ENCODE measurements at places on chromosomes 5 and 9.

- no peak for DNase-seq
Measured at GRCh38 chr9:122827761-122828093, 661 bp downstream of the PDCL start.

GRCh38 chr9:88523056-88523455 is 11.9 kb upstream of the NXNL2 start:
- DNase-seq, result no peak

- no peak for DNase-seq
Measured at GRCh38 chr9:11537566-11537965, 924.8 kb upstream of the PTPRD start.

DNA sequence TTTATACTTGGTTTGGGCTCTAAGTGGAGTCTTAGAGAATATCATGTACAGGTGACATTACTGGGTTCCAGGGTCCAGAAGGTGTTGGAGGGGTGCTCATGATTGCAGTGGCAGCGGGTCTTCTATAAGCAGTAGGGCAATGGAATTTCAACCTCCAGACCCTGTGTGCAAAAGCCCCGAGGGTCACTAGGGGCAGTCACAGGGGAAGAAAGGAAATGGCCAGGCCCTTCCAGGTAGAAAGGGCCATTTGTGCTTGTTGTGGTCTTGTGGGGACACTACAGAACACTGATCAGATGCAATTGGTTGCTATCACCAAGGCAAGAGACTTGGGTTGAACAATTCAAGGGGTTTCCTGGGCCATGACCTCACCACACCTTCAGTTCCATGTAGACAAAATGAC is 283.4 kb downstream of the GADD45G start:
- DNase-seq, result no peak

DNA sequence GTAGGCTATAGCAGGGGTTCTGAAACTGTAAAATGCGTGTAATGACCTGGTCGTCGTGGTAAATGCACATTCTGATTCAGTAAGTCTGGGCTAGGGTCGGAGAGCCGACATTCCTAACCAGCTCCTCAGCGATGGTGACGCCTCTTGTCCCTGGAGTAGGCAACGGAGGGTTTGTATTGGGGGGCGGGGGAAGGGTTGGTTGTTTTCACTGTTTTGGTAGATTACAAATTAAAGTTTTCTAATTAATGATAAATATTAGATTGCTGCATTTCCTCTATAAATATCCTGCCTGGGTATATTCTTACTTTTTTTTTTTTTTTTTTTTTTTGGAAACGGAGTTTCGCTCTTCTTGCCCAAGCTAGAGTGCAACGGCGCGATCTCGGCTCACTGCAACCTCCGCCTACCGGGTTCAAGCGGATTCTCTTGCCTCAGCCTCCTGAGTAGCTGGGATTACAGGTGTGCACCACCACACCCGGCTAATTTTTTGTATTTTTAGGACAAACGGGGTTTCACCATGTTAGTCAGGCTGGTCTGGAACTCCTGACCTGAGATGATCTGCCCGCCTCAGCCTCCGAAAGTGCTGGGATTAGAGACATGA is 566 bp upstream of the ALDH7A1 start:
- DNase-seq, result no peak

DNA sequence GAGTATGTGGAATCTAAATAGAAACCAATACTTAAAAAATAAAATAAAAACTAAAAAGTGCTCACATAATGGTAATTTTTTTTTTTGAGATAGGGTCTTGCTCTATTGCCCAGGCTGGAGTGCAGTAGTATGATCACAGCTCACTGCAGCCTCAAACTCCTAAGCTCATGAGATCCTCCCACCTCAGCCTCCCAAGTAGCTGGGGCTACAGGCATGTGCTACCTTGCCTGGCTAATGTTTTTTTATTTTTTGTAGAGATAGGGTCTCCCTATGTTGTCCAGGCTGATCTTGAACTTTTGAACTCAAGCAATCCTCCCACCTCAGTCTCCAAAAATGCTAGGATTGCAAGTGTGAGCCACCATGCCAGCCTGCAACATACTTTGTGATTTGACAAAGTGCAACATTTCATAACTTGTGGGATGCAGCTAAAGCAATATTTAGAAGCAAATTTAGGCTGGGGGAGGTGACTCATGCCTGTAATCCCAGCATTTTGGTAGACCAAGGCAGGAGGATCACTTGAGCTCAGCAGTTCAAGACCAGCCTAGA is 18.4 kb downstream of the AP3B1 start:
- DNase-seq, result no peak

DNA sequence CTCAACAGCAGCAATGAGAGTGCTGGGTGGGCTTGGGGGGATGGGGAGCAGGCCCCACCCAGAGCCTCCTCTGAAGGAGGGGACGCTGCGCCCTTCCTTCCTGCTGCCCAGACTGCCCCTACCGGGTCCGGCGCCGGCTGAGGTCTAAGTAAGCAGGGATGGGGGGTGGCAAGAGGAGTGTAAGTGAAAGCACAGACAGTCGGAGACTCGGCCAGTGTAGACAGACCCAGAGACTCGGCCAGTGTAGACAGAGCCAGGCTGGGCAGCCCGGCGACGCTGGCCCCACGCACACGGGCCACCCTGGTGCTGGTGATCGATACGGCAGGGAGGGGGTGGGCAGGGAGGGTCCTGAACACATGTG is 7.4 kb upstream of the ENTPD8 start:
- DNase-seq, result no peak

GRCh38 chr5:32089146-32090000 is 84.7 kb downstream of the GOLPH3 start:
- no peak for DNase-seq

DNA sequence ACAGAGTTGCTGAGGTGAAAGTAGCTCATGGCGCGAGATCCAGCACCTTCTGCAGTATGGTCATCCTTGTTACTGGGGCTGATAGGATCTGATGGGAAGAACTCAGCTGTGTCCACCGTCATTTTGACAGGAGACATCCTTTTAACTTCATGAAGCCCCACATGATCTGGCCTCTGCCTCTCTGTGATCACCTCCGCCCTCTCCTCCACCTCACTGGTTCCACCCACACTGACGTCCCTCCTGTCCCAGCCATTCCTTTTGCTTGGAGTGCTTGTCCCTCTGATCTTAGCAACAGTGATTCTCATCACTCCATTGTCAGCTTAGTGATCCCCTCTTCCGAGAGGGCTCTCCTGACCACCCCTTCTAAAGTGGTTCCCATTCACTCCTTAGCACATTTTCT is 25.8 kb downstream of the NEUROG1 start:
- no peak for DNase-seq

DNA sequence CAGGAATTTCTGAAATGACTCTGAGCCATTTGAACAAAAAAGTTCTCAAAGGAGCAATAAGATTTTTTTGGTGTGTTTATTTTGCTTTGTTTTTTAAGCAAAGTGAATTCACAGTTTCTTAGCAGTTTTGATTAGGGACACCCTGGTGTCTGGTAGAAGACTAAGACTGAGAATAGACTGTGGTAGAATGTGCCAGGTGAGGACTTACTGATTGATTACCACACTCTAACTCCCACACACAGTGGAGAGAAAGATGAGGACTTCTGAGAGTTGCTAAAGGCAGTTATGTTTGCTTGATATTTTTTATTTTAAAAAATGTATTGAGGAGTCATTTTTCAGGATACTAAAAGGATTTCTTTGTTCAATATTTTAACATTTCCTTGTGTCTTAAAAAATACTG is 175.1 kb downstream of the CD180 start:
- DNase-seq, result no peak

GRCh38 chr9:27303219-27303618 is 6.3 kb upstream of the EQTN start:
- DNase-seq, result no peak

GRCh38 chr5:96048763-96049162 is 87.1 kb upstream of the ELL2 start:
- no peak for DNase-seq

DNA sequence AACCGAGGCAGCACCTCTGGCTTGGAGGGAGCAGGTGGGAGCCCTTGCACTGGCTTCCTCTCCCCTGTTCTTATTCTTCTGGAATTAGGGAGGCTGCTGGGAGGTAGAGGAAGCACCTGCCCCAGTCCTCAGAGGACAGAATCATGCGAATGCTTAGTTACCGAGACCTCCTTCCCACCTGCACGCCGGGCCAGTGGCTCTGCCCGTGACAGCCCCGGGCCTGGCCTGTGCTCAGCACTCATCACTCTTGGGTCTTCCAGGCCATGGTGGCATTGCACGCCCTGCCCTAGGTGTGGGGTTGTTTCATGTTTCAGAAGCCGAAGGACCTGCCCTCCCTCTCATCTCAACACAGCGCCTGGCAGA is 45.3 kb upstream of the NKD2 start:
- DNase-seq, result no peak

DNA sequence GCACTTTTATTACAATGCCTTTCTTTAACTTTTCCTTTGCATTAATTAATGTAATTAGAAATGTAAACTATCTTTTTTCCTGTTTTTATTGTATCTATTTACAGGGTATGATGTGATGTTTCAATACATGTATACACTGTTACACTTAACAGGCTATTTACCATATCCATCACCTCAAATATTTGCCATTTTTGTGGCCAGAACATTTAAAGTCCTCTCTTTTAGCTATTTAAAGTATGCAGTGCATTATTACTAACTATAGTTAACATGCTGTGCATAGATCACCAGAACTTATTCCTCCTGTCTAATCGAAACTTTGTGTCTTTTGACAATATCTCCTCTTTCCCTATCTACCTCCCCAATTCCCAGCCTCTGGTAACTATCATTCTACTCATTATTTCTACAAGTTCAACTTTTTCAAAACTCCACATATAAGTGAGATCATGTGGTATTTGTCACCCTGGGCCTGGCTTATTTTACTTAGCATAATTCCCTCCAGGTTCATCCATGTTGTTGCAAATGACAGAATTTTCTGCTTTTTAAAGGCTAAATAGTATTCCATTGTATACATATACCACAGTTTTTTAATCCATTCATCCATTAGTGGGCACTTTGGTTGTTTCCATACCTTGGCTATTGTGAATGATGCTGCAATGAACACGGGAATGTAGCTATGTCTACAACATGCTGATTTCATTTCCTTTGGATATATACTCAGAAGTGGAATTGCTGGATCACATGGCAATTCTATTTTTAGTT is 32.8 kb downstream of the OR2K2 start:
- DNase-seq, result no peak

DNA sequence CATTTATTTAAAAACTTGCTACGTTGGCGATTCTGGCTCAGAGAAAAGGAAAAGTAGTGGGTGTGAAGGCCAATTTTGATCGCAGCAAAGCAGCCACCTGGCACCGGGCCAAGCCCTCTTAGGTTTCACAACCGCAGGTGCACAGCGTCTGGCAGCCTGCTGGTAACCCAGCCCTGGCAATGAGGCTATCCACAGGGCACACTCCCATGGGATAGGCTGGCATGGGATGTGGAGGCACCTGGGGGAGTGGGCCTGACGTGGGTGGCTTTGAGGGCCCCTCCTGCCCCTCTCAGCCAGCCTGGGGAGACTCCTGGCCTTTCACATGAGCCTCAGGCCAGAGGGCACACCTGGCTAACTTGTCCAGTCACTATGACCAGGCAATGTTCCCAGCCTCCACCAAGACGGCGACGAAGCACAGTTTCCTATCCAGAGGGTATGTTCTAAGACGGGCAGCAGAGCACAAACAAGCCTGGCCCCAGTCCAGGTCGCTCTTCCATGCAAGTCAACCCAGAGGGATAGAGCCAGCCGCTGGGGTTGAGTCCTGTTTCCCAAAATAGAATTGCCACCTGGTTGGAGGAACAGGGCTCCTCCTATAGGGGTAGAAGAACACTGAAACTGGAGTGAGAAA is 19.0 kb downstream of the CMBL start:
- DNase-seq, result no peak

- DNase-seq, result no peak
Measured at GRCh38 chr5:65809817-65810531, 88.0 kb downstream of the NLN start.

GRCh38 chr5:112757468-112758208 is 20.0 kb downstream of the APC start:
- no peak for DNase-seq

GRCh38 chr9:22279636-22280035 is 167.0 kb upstream of the DMRTA1 start:
- no peak for DNase-seq

GRCh38 chr9:100441911-100442361 is 15.0 kb downstream of the MSANTD3 start:
- DNase-seq, result no peak

DNA sequence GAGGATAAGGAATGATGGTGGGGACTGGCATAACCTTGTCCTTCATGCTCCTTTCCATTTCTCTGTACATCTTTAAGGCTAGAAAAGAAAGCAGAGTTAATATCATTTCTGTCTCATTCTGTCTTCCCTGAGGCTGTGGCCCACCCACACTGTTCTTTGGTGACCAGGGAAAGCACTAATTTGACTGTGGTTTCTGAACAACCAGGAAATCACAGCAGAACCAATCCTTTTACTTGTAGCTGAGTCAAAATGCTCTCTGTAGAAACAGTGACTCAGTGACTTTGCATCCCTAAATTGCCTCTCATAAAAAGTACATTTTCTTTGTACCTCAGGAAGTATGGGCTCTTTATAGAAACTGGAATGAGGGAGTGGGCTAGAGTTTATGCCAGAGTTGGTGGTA is 28.1 kb downstream of the IL33 start:
- no peak for DNase-seq

- no peak for DNase-seq
Measured at GRCh38 chr5:761854-762710, 22.4 kb downstream of the ZDHHC11B start.

- no peak for DNase-seq
Measured at GRCh38 chr9:69143291-69143690, 30.8 kb upstream of the TJP2 start.

DNA sequence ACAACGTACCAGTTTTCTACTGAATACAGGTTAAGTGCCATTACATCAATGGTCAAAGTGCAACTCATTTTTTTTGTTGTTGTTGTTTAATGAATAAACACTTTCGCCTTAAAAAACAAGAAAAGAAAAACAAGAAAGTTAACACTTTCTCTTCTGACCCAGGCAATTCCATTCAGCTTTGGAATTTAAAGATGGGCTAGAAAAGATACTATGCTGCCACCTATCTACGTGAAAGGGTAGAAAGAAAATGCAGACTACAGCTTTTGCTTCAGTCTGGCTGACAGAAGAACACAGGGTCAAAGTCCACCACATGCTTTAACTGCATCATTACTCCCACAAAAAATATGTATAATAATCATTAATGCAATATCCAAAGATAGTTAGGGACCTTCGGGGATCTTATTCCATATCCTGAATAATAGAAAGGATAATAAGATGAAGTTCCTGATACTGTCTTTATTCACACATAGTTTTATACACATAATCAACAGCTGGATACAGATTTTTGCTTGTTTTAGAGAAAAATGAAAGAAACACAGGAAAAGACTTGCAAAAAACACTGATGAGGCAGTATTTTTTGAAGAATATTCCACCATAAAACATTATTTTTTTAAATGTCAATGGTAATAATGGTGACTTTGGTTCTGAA is 40.4 kb downstream of the ZDHHC21 start:
- DNase-seq, result no peak

DNA sequence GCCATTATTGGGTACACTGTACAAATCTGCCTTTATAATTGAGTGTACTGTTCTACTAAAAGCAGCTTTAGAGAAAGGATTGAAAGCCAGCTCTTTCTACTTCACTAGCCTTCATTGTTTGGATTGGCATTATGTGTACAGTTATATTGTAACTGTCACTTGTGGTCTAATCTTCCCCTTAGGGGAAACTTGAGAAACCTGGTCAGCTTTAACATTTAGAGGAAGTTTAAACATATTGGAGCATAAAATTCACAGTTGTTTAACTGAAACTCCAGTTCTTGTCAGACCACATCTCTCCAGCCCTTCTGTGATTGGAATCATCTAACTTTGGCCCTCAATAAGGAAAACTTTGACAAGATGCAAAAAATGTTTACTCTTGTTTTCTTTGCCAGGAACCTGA is 24.6 kb downstream of the PIK3R1 start:
- DNase-seq, result no peak

- DNase-seq, result no peak
Measured at GRCh38 chr5:9499498-9499876, 46.4 kb downstream of the SEMA5A start.

Measured in stimulated activated CD8-positive, alpha-beta memory T cell treated with anti-CD3 and anti-CD28 coated beads, Interleukin-12 subunit alpha, Interleukin-12 subunit beta, amount 100 ng/mL, for 1 hour (primary cell).